ENCODE measurements at places on chromosomes 12 and 14.

DNA sequence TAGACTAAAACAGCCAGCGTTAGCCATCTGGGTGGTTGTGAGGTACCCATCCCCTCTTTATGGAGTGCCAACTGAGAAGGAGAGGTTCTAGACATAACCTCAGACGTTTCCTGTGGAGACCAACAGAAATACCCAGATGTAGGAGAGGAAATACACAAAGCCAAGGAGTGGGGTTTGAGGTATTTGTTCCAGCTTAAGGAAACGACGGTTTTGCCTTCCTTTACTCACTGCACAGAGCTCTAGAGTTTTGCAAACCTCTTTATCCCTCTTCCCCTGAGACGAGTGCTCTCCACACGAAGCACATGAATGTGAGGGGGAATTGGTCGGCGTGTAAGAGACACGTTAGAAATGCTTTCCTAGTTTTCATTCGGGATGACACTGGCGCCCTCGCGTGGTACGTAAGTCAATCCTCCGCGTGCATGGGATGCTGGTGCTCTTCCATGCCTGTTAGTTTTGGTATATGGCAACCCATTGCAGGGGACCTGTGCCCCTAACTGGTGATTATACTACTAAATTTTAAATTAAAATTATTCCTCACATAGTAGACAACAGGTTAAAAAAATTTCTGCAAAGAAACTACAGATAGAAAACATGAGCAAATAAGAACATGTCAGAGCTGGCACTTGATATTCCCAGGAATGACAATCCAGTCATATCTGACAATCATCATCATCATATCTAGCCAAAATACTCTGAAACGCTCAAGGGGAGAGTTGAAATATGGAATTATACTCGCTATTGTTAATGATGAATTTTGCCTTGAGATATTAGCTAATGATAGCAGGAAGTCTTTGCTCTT, 121.7 kb downstream of the PPM1H start:
- DNase-seq = peak; percentile 59

DNA sequence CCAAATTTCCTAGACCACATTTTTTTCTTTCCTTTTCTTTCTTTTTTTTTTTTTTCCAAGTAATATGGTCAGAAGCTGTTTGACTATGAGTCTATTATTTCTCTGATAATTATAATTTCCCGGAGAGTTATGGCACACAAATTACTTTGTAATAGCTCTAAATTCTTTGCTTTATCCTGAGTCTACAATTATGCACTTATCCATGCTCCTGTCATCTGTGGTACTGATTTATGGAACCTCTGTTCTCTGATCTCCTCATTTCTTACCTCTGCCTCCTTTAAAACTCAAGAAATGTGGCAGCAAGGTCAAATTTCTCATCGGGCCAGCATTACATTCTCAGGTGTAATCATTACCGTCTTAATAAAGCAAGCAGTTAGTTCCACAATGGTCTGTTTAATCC, 282.1 kb downstream of the PAWR start:
- no peak for DNase-seq

DNA sequence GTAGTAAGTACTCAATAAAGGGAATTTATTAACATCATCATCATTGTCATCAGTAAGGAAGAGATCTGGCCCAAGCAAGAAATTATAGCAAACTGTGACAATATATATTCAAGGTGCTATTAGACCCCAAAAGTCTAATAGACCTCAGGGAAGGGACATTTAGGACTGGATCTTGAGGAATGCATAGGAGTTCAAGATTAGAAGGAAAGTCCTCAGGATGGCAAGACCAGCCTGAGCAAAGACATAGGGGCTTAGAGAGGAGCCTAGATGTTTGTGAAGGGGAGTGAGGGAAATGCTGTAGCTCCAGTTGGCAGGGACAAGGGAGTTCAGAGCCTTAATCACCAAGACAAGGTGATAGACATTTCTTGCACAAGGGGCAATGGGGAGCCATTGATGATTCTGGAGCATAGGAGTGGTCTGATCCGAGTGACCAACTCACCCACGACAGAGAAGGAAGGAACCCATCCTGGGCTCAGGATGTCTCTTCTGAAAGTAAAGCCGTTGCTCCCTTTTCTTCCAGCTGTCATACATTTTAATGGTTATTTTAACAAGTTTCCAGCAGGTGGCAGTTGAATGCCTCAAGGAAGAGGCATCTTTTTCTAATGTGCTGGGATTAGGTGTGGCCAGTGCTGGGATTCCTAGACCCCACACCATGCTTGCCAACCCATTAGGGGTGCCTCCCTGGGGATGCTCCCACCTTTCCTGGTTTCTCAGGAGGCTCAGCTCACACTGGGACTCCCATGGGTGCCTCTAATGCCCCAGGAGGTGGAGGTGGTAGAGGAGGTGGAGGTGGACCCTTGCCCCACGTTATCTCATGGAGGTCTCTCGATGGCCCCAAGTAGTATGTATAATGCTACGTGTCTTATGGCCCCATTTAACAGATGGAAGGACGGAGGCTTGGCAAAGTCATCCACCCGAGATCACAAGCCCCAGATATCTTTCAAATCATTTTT, 37.8 kb downstream of the PHETA1 start:
- peak; percentile 59 for DNase-seq

DNA sequence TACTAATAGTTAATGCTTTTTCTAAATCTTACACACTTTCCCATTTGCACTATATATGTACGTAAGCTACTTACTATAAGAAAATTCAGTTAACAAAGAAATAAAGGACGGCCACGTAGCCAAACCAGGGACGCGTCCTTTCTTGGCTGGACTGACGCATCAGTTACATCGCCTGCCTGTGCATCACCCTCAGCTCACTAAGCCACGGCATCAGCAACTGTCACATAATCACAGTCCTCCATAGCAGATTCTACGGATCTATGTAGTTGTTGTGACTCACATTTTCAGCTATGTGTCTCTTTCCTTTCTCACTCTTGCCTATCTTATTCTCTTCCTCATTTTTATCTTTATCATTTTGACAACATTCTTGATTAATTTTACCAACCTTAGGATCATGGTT, 38.1 kb upstream of the C12orf50 start:
- DNase-seq = no peak

GRCh38 chr14:54117924-54118323, 161.3 kb upstream of the BMP4 start:
- no peak for DNase-seq

DNA sequence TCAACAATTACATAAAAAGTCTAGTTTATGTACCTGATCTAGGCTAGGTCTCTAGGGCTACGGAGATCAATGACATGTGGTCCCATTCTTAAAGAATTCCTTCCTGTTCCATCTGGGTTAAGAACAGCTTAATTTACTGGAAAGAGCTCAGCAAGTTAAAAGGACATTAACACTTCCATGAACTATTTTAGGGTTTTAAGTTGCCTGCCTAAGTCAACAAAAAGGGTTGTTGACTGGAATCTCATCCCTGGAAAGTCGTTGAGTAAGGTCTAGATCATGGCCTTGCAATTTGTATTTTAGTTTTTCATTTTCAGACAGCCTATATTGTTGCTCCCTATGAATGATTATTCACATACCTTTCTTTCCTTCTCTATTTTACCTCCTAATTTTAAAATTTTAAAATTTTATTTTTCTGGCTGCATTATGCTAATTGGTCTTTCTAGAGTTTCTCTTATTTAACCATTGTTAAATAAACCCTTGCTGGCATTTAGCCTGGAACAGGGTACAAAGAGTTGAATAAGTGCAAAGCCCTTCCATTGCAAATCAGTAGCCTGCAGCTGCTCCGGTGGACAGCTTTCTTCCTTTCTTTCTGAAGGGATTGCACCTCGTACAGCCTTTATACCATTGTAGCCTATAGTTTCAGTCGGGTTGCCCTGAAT, 66.3 kb downstream of the VRK1 start:
- no peak for DNase-seq

GRCh38 chr12:30691122-30691879, 4.4 kb downstream of the IPO8 start:
- no peak for DNase-seq

DNA sequence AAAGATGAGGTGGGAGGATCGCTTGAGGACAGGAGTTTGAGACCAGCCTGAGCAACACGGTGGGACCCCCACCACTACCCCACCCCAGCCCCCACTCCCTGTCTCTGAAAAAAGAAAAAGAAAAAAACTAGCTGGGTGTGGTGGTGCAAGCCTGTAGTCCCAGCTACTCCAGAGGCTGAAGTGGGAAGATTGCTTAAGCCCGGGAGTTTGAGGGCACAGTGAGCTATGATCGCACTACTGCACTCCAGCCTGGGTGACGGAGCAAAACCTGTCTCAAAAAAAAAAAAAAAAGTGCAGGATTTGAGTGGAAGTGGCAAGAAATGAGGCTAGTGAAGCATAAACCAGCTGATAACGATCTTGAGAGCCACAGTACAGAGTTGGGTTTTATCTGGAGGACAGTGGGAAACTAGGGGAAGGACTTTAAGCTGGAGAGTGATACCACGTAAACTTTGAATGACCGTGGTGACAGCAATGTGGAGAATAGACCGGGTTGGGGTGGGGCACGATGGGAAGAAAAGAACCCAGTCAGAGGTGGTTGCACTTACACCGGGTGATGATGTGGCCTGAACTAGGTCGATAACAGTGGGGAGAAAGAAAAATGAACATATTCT, 85.3 kb downstream of the TMEM260 start:
- DNase-seq = no peak

DNA sequence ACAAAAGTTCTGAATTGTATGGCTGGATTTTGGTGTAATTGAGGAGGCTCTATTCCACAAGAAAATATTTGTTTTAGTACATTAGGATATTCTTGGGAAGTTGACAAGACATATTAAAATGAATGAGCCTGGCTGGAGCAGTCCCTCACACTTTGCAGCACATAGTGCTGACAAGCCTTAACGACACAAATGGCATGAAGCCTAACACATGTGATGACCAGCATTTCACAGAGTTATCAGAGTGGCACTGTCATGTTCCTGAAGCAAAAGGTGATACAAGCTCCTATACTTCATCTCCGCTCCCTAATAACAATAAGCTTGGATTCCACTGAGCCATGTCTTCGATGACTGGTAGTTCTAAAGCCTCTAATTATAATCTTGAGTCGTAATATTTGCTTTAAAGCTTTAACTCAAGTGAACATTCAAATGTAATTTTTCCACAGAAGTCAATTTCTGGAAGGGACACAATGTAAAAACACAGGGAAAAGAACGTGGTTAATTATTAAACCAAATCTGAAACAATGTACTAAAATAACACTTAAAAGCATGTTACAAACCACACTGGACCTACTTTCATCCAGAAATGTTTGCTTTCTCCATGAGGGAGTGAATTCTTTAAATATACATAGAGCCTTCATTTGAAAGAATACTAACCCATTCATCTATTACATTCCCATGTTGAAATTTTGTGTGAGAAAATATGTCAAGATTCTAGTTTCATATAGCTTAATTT, 49.6 kb downstream of the GRIP1 start:
- no peak for DNase-seq

DNA sequence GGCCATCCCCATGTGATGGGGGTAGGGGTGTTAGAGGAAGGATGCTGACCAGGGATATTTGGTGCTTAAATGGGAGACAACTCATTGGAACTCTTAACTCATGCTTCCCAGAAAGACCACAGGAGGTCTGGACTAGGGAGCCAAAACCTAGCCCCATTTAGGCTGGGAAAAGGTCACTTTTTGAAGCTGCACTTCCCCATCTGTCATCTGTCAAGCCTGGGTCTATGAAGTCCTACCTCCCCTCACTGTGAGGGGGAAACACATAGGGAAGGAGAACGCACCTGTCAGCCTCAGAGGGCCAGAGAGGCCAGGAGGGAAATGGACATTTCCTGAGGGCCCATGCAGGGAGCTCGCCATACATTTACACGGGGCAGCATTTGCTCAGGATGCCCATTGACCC, 321.0 kb downstream of the BCL11B start:
- no peak for DNase-seq

Measured in GM20000 (cell line).